Memory B cell (primary cell): ENCODE measurements at places on chromosomes 5 and 9.

- no peak for DNase-seq
Measured at GRCh38 chr9:18910916-18911315, 122.1 kb downstream of the SAXO1 start.

DNA sequence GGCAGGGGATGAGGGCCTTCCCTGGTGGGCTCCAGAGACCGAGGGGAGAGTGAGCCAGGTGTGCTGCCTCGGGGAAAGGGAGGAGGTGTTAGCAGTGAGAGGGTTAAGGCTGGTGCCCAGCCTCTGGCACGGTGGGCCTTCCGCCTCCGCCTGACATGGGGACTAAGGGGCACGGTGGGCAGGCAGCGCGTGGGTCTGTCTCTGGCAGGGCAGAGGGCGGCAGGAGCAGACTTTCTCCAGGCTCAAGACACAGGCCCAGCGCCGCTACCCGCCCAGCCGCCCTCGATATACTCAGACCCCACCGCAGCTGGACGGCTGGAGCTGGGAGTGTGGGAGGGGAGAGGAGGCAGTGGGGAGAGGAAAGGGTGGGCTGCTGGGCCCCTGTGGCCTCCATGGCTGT lies 14.9 kb upstream of the FRMPD1 start:
- DNase-seq = no peak

DNA sequence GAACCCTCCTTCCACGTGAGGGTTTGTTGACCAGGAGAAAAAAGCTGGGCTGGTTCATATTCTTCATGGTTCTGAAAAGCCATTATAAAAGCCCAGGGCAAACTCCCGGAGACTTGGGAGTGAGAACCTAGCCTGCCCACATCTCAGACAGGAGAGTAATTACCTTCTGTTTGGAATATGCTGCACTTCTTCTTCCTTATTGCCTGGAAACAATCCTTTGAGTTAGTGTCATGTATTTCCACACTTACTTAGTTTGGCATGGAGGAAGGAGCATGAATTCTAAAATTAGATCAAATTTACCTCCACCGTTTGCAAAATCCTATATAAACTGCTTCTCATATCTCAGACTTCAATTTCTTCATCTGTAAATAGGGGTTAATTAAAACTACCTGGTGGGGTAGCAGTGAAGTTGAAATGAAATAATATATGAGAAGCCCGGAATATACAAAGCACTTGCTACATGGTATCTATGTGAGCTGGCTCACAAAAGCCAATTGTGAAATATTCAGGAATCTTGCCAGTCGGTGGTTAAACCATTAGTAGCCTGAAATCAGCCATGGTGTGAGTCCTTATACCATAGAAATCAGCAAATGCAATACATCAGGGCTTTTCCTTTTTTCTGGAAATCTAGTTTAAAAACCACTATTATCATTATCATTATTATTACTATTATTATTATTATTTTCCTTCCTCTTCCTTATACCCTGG lies 140.0 kb upstream of the RAD23B start:
- no peak for DNase-seq

DNA sequence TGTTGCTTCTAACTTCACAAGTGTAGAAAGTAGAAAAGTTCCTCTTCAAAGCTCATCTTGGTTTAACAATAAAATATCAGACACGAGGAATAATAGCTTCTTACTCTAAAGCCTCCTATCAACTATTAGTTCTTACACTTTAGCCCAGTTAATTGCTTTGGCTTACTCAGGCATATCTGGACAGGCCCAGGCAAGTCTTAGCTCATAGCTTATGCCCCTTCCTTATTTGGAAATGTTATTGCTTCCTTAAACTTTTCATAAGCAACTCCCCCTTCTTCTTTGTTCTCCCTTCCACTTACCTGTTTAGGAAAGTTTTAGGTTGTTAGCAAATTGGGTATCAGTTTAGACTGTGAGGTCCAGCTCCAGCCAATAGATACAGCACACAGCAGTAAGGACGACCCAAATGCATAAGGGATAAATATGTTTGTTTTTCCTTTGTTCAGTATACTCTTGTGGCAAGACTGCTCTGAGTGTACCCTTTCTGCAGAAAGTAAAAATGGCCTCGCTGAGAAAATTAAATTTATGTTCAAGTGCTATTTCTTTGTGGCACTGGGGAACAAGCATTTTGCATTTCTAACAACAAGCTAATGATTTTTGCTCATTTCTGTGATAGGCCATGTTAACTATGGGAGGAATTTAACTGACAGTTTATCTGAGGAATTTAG lies 162.1 kb downstream of the SMC2 start:
- DNase-seq = no peak

- DNase-seq = no peak
Measured at GRCh38 chr5:169648725-169649310, 11.7 kb downstream of the DOCK2 start.

- DNase-seq = no peak
Measured at GRCh38 chr9:99189887-99190596, 31.7 kb downstream of the ALG2 start.

GRCh38 chr9:17018540-17019196 lies 116.2 kb upstream of the CNTLN start:
- no peak for DNase-seq

DNA sequence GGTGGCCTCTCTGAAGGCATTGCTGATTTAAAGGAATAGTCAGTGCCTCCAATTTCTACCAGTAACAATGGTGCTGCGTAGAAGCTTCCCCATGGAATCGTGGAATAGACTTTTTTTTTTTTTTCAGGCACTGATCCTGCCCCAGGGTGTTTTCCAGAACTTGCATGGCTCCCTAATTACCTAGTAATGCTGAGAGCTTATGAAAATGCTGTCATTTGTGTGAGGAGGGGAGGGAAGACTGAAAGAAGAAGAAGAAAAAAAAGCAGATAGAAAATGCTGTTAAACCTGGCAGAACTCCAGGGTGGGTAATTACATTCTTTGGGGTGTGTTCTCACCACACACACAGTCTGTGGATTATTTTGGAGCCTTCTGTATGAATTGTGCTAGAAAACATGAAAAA lies 4.8 kb upstream of the GRIA1 start:
- DNase-seq = no peak

DNA sequence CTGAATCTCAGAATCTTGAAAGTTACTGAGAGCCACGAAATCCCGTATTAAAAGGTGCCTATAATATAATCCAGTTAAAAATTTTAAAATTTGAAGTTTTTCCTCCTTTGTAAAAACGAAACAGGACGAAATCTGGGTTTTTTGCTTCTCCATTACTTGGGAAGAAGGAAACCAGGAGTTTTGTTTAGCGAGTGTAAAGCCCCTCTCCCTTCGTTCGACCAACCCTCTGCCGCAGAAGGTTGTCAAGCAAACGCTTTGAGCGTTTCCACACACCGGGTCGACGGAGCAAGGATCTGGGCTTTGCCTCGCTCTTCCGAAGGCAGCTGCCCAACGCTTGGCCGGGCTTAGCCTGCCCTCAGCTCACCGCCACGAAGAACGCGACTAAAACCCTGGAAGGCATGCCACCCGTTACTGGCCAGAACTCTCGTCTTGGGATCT lies 1.6 kb upstream of the FOXE1 start:
- DNase-seq = no peak

- DNase-seq = no peak
Measured at GRCh38 chr5:117892360-117892759, 1096.0 kb downstream of the DTWD2 start.

DNA sequence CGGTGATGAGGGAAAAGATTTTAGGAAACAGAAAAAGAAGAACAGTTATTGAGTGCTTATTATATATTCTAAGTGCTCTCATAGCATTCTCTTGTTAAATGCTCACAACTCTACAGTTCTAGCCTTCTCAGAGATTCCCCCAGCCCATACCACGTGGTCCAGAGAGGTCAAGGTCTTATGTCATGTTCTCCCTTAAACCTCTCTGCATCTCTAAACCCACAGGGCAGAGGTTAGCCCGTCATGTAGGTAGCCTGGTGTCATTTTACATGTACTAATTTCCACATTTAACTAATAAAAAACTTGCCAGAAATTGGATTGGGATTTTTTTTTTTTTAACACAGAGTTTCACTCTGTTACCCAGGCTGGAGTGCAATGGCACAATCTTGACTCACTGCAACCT lies 178.0 kb downstream of the CEMIP2 start:
- DNase-seq = no peak

- no peak for DNase-seq
Measured at GRCh38 chr9:35350827-35351549, 138.9 kb upstream of the RUSC2 start.

GRCh38 chr9:5760338-5760737 lies 72.6 kb downstream of the ERMP1 start:
- no peak for DNase-seq
